ENCODE measurements at places on chromosomes 7 and 10.

GRCh38 chr10:49328401-49329145 is 29.6 kb downstream of the C10orf71 start:
- DNase-seq, result no peak

DNA sequence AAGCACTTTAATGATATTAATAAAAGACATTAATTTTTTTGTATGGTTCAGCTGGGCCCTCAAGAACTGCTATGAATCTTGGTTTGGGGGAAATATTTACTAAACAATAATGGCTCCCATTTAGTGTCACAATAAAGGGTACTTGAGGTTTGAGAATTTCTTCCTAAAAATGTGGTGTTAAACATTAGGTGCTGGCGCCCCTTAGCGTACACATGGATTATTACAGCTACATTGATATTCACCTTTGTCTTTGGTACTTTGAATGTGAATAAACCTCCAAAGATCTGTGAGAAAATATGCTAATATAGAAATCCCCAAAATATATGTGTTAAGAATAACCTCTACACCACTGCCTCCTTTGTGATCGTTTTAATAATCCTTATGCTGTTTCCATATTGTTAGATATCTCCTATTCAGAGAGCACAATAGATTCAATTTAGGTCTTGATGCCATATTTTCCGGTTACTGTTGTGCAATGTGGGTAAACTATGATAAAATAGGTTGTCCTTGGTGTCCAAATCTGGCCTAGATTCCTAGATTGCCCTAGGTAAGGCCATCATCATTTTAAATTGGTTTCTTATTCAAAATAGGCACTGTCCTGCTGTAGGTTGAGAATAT is 161.8 kb upstream of the CACNA2D1 start:
- peak; percentile 81 for DNase-seq

DNA sequence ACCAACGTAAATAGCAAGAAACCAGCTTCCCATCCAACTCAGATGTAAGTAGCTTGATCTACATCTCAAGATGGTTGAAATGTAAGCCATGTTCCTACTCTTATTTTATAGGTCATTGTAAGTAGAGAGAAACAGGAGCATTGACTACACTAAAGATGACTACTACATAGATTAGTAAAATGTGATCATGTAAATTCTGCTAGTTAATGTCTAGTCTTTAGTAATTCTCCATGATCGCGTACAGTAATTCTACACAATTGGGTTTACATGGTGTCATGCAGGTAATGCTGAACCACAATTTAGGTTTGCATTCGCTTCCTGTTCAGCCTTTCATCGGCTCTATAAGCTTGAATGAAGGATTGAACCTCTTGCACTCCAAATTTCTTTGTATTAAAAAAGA is 14.9 kb upstream of the SFMBT2 start:
- no peak for DNase-seq

GRCh38 chr7:38681882-38682281 is 50.7 kb upstream of the AMPH start:
- DNase-seq, result peak; percentile 39

- DNase-seq, result no peak
Measured at GRCh38 chr7:18558910-18559309, 63.4 kb downstream of the HDAC9 start.

GRCh38 chr7:82247814-82248433 is 195.7 kb downstream of the CACNA2D1 start:
- peak; percentile 24 for DNase-seq

GRCh38 chr10:63456437-63457210 is 9.2 kb downstream of the JMJD1C start:
- DNase-seq, result no peak

DNA sequence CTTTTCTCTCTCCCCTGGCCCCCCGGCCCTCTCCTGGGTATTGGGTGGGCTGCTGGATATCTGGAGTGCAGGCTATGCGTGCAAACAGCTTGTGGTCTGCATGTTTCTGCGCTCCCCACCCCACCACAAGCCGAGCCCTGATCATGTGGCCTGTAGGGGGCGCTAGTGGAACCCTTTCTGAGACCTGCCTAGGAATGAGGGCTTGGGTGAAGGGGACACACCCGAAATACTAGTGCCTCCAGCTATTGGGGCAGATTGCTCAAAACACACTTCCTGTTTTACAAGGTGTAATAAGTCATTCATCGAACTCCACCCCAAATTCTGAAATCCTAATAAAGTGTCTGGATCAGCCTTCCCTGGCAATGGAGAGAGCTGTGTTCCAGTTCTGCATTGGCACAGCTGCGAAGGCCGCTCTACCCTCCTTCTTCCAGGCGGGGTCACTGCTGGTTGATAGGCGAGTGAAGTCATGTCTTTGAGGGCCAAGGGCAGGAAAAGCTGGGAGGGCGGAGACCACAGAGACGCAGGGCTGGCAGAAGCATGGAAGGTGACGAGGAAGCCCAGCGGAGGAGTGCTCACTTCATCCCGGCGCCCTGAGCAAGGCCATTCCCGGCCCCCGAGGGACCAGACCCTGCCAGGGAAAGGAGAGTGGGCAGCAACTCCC is 19.8 kb upstream of the PRRT4 start:
- DNase-seq, result no peak

DNA sequence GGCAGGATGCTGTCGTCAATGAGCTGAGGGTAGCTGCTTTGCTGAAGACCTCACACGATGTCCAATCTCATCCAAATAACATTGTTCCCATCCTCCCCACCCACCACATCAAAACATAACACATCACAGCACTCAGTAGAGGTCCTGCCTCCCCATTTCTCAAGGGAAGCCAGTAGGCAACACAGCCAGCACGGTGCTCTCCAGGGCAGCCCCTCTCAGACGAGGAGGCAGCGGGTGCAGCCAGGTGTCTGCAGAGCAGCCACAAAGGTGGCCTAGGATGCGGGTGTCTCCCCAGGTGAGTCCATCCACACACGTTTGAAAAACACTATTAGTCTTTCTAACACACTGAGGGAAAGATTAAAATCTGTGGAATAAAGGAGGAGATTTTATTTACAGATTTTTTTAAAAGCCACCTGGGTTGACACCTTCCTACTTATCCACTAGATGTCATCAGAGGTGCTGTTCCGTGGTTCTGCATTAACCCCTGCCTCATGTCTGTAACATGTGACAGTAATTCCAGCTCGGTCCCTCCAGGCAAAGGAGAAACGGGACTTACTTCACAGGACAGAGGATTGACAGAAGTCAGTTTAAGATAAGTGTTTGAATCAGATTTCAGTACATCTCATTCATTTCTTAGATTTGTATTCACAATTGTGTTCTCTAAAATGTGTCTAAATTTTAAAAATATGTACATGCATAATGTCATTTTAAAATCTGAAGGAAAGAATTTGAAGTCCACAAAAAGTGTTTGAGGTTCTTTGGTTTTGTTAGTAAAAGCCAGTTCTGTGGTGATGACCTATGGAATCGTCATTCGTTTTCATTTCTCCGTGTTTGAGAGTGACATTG is 68.0 kb downstream of the LANCL2 start:
- DNase-seq, result peak; percentile 46

DNA sequence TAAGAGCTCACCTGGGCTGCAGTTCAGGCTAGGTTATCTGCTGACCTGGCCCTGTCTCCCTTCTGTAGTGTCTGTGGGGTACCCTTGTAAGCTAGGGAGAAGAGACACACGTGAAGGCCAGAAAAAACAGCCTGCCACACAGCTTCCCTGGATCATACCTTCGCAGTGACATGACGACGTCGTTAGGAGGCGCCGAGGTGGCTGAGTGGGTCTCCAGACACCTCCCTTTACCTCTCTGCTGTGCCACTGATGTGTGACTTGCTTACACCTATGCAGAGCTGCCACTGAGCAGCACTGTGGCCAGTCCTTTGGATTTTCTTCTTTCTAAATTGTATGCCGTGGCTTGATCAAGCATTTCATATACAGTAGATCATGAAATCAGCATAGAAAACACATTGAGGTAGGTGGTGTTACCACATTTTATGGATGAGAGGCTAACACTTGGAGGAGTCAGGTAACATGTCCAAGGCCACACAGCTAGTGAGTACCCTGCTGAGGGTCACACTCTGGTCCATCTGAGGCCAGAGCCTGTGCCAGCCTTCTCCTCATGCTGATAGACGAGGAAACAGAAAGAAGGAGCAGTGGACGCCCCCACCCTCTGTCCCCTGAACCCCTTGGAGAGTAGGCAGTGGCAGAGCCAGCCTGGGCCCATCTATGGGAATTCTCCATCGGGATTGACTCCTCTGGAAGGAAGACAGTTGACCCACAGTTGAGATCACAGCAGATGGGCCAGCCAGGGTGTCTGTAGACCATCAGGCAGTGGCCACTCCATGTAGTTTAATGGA is 23.1 kb downstream of the HTRA1 start:
- no peak for DNase-seq

DNA sequence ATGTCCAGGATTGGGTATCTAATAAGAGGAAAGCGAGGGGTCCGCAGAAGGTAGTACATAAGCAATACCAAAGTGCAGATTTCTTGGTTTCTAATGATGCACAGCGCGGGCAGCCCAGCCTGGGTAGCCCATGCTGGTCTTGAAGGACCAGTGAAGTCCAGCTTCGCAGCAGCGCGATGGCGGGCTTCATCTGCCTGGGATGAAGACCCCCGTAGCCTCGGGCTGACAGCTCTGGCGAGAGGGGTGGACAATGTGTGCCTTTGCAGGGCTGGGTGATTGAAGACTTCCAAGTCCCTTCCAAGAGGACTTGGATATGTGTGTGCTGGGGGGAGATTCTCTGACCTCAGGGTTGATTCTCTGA is 2.2 kb downstream of the SORCS3 start:
- no peak for DNase-seq

DNA sequence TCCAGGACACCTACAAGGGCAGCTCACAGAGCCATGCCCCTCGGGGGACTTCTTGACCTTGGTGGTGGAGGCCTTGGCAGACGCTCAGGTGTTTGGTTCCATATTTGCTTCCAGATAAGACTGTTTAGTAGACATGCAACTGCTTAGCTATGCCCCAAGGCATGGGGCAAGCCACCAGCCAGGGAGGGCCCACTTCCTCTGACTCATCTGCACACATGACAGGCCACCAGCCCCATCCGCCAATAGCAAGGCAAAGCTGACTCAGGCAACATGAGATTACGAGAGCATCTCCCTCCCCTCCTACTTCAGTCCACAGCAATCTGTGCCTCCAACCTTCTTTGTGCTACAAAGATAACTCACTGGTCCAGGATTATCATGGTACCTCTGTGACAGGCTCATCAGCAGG is 54.9 kb downstream of the KCNMA1 start:
- DNase-seq, result no peak

DNA sequence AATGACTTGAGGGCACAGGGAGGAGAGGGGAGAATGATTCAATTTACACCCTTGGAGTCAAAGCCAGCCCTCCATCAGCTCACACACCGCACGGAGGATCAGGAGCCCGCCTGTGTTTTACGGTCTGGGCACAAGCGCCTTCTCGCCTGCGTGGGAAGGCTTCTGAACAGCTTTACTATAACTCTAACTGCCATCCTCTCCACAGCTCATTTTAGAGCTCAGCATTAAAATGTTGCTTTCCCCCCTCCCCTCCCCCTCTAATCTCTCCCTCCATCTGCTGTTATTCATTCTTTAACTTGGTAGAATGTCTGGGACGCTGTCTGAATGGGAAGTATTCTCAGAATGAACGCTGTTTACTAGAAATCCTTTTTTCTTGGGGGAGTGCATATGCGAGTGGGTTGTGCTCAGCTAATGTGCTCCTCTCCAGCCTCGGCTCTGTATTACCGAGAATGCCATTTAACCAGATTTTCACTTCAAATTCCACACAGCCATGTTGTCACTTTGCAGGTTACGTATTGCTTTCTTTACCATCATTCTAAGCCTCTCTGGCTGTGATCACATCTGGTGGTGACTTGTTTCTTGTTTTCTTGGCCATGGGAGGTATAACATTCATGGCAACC is 140.1 kb downstream of the GFRA1 start:
- DNase-seq, result no peak

GRCh38 chr10:19707376-19707775 is 108.9 kb upstream of the PLXDC2 start:
- DNase-seq, result no peak

DNA sequence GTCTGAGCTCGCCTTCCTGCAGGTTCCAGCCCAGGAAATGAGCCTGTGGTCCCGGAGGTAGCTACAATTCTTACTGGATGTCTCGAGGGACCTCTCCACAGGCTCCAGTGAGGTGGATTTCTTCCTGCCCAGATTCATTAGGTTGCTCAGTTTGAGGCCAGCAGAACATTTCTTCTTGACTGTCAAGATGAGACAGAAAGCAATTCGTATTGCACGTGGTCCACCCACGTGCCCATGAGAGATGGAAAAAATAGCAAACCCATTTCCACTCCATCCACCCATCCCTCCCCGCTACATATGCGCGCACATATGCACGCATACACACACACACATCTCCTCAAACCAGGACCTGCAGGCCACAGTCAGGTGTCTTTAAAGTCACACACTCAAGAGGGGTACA is 68.7 kb downstream of the VWA2 start:
- no peak for DNase-seq

- no peak for DNase-seq
Measured at GRCh38 chr7:40698921-40699260, 564.1 kb downstream of the SUGCT start.

DNA sequence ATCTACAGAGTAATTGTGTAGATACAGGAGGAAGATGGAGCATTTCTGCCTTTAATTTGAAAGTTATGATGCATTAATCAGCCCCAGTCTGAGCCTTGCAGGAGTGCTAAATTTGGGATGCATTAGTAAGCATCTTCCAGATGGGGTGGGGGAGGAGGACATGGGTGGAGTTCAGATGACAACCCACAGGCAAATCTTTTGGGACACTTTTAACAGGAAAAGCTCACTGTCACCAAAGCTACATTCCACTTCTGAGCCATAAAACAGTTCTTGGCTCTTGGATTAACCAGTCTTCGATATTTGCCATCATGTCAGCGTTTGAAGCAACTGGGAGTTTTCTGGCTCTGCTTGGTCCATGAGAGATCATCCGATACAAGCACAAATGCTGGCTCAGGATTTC is 121.1 kb downstream of the CXCL12 start:
- DNase-seq, result no peak

DNA sequence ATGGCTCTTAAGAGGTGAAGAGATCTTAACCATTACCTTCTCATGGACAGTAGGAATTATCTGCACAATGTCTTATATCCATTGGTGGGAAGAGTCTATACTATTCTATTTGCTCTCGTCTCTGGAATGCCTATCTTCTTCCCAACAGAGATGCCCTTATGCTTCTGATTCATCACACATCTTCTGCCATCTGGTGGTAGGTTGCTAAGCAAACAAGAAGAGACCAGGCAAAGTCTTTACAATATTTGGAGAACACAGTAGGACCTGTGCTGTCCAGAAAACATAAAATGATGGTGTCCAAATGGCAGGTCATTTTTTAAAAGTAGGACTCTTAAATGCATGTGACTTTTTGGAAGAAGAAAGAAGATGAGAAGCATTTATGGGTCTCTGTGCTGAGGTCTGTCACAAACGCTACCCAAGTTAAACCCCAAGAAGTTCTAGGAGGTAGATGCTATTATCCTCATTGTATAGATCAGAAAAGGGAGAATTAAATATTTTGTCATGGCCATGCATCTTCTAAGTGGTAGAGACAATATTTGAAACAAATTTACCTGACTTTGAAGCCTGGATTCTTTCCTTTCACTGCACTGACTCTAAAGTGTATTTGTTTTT is 67.8 kb upstream of the NXPH1 start:
- peak; percentile 56 for DNase-seq

GRCh38 chr7:12524794-12525386 is 45.6 kb upstream of the SCIN start:
- peak; percentile 43 for DNase-seq

Data from NCI-H1694 treated with DMSO at 0.1 percent for 48 hours (cell line).